Fibroblast of skin of scalp (primary cell): ENCODE measurements at places on chromosomes 1 and 21.

- DNase-seq: peak; percentile 72
Observed at GRCh38 chr1:16078925-16079656, 5.6 kb upstream of the FAM131C start.

DNA sequence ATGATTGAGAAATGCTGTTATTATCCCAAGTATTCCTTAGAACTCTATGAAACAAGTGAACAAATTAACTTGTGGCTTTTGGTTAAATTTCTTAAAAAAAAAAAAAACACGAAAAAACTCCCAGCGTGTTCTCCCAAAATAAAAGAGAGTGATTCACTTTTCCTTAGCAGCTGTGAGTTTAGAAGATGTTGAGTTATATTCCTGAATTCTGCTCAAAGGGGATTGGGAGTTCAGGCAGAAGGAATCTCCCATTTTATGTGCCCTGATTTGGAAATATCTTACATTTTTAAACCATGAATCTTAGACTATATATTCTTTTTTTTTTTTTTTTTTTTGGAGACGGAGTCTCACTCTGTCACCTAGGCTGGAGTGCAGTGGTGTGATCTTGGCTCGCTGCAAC, 34.3 kb downstream of the SMG7 start:
- DNase-seq: peak; percentile 38

GRCh38 chr1:46714976-46715375, 3.9 kb downstream of the EFCAB14 start:
- no peak for DNase-seq

DNA sequence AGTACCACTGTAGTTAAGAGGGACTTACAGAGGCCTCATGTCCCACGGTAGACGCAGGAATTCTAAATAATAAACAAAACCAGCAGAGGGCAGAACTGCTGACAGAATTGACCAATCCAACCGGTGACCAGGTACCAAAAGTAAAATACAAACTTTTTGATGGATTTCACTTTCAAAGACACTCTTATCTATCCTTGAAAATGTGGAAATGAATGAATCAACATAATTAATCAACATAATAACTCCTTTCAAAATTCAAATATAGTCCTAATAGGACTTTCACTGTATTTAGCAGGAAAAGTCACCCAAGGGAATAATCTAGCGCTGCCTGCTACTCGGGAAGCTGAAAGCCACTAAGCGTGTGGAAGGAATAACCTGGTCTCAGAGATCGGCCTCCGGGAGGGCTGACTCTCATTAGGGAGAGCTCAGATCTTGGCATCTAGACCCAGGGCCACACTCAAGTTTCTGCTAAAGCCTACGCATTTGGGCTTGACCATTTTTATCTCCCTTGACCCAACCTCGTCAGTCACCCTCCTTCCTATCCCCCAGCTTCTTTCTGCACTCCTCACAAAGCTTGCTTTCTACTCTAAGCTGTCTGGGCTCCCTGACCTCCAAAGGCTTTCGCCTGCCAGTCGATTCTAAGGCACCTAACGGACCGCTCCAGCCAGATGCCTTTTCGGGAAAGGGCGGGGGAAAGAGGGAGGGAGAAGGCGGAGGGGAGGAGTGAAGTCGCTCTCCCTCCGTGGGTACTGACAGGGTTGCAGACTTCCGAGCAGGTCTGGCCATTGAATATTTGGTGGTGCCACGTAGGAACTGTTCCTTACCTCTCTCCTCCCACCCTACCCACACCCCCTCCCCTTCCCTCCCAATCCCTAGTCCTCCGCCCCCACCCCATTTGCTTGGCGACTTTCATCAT, 1.6 kb downstream of the COL11A1 start:
- DNase-seq: peak; percentile 79

DNA sequence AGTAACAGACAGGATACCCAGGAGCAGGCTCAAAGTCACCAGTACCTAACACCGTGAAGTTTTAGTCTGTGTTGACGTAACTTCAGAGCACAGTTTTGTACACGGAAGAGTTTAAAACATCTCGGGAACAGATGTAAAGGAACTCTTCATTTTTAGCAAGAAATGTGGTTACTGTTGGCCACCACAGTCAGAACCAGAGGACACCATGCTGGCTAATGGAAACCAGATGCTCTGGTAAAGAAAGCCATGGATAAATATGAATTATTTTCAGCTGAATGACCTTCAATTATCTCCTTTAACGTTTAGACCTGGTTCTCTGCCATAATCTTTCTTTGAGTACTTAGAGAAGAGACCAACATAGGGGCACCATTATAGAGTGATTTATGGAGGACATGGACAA, 115.9 kb downstream of the NTMT2 start:
- peak; percentile 86 for DNase-seq

GRCh38 chr1:2537784-2538115, 7.7 kb upstream of the HES5 start:
- DNase-seq: no peak

DNA sequence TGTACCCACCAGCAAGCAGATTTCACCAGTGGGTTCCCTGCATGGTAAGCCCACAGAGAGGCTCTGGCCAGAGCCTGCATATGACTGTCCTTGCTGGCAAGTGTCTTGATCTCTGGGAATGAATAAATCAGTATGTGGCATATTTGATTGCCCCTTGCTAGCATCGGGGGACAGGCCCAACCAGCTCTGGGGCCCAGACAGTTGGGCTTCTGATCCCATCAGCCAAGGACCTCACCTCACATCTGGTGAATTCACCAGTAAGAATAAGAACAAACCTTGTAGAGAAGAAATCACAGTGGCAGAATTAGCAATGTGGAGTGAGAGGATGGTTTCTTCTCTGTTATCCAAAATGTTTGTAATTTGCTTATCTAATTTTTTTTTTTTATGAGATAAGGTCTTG, 15.9 kb downstream of the SLC1A7 start:
- no peak for DNase-seq

DNA sequence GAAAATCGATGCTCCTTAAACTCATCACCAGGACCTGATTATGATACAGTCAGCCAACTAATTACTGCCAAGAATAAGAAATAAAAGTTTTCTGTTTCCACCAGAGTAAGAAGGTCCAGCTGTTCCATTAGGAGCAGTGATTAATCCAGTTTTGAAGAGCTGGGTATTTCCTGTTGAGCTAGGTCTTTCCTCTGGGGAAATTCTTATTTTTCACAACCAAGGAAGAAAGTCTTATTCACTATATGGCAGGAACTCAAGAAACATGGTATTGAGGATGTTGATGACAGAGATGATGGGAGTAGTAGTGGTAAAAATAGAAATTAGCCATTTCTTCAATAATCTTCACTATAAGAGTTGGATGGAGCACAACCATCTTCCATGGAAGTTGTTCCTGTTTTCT, 374.6 kb upstream of the RUNX1 start:
- DNase-seq: peak; percentile 81

DNA sequence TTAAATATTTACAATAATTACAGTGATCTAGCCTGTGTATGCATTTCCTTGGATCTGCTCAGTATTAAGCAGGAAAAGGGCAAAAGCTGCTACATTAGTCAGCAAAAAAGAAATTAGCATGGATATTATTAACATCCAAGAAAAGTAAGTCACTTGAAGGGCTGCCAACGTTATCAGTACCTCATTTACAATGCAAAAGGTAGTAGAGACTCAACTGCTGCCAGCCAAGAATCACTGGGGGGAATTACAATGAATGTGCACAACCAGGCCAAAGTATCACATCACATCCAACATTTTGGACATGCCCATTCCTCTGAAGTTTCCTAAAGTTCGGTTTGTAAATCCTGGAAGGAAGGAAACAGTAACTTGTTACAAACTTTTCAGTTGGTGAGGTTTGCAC, 1.9 kb downstream of the CNN3 start:
- DNase-seq: no peak
